ENCODE measurements at places on chromosomes 6 and 20. TPM values are rescaled to one million over a fixed set of nuclear protein-coding genes. Genes with fewer than 3 reads are reported as not detected.

Gene CFB
- polyA plus RNA-seq, result 6.6 TPM

Gene SMOC2
- polyA plus RNA-seq, result 22.2 TPM

Gene APCDD1L
- 18.7 TPM for polyA plus RNA-seq

Gene DLK2
- 1.0 TPM for polyA plus RNA-seq

Gene CLPSL2
- not detected for polyA plus RNA-seq

Gene MAS1
- polyA plus RNA-seq, result 0.05 TPM

Gene TCF19
- polyA plus RNA-seq, result 14.9 TPM

Gene C20orf144
- polyA plus RNA-seq, result 0.32 TPM

Gene CDH4
- 7.9 TPM for polyA plus RNA-seq

Gene TUBB
- 1,054 TPM for polyA plus RNA-seq

Gene ZNF165
- 5.4 TPM for polyA plus RNA-seq
